Activated CD4-positive, alpha-beta T cell treated with anti-CD3 and anti-CD28 coated beads for 4 hours (primary cell): ENCODE measurements at places on chromosomes 6 and 20.

DNA sequence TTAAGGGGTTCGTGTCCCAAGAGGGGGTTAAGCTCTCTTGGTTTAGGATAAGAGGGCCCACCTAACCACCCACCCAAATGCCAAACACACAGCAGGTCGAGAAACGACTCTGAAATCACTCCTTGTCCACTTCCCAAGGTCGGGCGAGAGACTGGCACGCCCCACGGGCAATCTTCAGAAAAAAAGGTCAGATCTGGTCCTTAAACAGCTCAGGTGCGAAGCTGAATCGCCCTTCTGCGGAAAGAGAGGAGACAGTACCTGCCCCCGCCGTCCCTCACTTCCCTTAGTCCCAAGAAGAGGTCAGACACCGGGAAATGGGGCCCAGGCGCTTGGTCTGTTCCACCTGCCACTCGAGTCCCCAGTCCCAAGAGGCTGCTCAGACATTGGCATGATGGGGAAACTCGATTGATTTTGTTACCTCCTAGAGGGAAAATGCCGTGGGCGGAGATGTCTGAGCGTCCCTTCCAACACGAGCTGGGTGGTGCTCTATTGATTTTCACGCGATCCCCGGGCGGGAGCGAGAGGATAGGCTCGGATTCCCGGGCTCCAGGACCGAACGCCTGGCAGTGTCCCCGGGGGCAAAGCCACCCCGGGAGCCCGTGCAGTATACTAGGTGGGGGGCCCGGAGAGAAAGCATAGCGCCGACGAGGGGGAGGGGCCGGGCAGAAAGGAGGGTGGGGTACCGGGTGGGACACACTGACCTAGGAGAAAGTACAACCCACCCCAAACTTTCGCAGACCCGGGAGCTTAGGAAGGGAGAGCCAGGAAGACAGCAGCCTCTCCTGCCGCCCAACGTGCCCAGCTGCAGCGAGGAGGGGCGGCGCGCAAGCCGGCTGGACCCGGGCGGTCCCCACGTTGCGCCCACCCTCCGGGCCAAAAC, 1.1 kb upstream of the SAMD5 start:
- no peak for DNase-seq

DNA sequence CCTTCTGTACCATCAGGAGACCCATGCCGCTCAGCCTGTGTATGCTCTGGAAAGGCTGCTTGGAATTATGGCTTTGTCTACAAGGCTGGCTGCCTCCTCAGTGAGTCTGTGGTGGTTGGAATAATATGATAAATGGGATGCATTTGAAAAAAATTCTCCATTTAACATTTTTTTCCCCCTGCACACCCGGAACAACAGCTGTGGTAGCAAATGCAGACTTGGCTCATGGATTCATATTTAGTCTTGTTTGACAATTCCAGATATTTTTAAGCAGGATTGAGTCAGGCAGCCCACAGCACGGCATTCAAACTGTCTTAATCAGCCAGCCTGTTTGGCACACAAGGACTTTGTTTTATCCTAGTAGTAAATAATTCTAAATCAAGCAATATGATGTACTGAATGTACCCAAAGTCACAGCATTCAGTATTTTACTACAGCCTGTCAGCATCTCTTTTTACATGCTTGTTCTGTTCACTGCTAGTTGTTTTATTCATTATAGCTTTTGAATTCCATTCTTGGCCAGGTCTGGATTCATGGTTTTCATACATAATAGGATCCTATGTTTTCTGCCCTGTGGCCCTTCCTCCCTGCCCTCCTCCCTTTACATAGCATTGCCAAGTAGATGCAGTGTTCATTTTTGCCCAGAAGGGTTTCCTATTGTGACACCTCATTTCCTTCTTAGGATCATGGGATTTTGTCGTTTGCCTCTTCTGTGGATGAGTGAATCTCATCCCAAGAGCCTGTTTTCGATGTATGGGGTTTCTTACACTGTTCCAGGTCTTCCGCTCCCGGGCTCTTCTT, 68.1 kb downstream of the LRRC1 start:
- no peak for DNase-seq

GRCh38 chr20:2023151-2023550, 29.3 kb upstream of the PDYN start:
- DNase-seq = no peak

DNA sequence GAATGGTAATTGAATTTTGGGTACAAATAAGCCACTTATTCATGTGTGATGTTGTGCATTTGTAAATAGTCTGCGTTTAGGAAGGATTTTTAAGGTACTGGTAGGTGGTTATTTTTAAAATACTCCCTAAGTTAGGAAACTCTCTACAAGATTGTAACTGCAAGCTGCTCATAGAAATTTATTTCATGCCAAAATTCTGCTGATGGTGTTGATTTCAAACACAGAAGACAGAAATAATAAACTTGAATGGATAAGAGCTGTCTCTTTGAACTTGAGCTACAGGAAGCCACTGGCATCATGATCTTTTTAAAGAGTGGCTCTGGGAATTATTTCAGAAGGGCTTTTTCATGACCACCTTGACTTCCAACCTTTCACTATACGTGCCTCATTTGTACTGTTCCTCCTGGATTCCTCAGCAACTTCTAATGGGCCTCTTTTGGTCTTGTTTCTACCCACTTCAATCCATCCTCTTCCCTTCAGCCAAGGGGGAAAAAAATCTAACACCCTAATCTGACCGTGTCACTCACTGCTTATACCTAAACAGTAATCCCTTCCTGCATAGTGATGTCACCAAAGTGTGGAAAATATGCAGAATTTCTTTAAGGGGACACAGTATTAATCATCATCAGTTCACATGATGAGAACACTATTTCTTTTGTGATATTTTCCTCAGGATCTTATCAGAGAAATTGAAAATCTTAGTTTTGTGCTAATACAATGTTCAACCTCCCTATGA, 113.6 kb downstream of the PFDN4 start:
- DNase-seq = no peak

GRCh38 chr6:163828038-163828795, 413.7 kb downstream of the QKI start:
- no peak for DNase-seq
